ENCODE measurements at places on chromosomes 2 and 18.

DNA sequence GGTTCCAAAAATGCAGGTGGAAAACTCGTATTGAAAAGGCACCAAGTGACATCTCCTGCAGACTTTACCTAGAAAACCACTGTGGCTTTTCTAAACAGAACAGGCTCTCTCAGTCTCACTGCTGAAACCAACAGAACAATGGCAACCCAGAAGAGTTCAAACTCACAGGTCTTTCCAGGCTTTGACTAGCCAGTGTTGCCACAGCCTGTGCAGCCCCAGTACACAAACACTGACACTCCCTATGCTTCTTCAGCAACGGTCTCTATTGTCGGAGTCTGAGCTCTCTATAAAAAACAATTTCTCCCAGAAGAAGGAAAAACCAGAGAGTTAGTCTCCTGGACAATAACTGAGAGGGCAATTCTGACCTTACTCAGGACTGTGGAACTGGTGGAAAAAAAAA lies 87.8 kb upstream of the RNU4ATAC start:
- DNase-seq, result no peak

DNA sequence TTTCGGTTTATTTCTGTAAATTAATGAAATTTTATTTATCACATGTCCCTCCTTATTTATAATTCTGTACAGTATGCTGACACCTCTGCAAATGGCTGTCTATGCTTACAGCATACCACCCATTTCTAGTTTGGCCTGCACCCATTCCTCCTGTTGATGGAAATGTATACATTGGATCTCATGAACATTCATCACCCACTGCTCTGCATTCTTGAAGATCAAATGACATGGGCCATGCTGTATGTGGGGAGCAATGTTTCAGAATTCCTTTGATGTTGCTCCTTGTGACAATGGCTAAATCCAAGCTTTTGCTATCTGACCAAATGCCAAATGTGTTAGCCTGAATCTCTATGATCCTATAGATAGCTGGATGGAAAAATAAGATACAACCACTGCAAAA lies 55.3 kb upstream of the ITGB6 start:
- DNase-seq, result no peak

- no peak for DNase-seq
Observed at GRCh38 chr2:61978522-61978921, 73.0 kb downstream of the COMMD1 start.

DNA sequence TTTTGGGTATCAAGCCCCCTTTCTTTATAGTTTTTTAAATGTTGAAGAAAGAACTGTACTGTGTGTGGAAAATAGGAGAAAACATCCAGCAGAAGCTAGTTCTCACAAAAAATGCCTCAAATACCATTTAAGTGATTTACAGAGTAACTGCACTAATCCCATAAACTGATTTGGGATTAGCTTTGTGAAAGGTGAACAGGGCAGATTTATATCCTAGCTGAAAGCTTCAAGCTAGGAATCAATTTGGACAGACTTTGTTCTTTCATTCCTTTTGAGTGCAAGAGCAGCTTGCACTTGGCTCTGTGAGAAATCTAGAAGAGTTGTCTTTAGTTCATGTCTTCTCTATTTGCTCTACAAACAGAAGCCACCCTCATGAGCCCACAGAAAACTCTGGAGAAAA lies 183.9 kb upstream of the VRK2 start:
- DNase-seq, result no peak

DNA sequence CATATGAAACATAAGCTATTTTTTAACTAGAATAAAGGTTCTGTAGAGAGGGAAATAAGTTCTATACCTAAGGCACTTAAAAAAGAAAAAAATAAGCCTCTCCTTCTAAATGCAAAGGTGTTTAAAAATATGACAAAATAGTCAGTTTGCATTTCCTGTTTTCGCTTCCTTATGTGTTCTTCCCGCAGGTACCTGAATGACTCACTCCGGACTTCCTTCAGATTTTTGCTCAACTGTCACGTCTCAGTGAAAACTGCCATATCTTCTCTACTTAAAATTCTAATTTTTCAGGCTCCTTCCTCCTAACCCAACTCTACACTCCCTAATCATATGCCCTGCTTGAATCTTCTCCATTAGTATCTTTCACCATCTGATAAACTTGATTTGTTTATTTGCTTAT lies 1333.1 kb downstream of the LRP1B start:
- no peak for DNase-seq

DNA sequence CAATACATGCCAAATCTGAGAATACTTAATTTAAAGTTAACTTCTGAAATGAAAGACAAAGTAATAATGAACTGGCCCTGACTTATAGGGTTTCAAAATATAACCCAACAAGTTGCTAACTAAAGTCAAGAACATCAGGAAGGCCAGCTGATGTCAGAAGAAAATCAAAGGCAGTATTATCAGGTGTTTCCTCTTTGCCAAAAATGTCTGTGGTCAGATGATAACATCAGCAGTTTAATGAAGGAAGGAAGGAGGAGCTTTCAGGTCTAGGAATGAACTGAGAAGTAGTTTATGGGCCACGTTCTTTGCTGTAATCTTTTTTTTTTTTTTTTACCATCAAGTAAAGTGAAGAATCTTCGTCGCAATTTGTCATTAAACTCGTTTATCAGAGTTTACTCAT lies 40.9 kb downstream of the CDH2 start:
- DNase-seq, result no peak

- DNase-seq, result no peak
Observed at GRCh38 chr2:203583701-203584100, 48.6 kb upstream of the RAPH1 start.

DNA sequence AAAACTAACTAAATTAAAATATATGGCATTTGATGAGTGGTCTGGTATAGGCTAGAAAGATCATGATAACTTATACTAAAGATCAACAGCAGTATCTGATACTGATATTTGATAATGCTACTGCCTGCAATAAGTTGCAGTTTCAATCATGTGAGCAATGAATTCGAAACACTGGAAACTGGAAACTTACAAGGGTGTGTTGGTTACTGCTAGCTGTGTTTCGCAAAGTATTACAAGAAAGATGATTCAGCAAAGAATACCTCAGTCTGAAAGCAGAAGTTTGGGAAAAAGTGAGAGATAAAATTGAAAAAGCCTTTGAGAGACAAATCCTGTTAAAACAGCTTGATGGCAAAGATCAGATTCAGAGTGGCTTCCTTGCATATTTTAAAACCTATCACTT lies 294.5 kb downstream of the CCDC178 start:
- no peak for DNase-seq

DNA sequence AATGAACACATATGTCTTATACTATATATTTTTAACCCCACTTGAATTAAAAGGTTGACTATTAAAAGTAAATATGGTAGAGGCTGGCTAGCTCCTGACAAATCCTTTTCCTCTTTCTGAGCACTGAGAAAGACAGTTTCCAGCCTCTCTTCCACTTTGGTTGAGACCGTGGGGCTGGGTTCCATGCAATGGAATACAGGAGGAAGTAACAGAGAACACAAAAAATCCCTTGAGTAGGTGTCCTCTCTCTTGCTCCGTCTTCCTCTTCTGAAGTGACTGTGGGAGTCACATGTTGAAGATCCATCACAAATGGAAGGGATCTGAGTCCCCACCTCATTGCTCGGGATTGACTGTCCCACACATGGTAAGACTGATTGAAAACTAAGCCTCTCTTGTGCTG lies 36.6 kb upstream of the SIGLEC15 start:
- DNase-seq, result no peak

DNA sequence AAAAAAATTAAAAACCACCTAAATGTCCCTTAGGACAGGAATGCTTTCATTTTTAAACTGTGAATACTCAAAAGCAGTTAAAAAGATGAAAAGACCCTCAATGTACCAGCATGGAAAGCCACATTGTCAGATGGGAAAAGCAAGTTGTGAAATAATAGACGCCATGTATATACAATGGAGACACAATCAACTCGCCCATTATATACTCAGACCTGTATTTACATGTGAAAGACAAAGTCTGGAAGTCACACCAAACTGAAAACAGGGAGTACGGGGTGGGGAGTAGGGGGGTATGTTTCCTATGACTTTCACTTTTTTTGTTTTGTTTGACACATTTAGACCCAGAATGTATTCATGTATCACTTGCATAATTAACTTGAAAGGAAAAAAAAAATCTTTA lies 75.6 kb downstream of the CELF4 start:
- DNase-seq, result no peak

DNA sequence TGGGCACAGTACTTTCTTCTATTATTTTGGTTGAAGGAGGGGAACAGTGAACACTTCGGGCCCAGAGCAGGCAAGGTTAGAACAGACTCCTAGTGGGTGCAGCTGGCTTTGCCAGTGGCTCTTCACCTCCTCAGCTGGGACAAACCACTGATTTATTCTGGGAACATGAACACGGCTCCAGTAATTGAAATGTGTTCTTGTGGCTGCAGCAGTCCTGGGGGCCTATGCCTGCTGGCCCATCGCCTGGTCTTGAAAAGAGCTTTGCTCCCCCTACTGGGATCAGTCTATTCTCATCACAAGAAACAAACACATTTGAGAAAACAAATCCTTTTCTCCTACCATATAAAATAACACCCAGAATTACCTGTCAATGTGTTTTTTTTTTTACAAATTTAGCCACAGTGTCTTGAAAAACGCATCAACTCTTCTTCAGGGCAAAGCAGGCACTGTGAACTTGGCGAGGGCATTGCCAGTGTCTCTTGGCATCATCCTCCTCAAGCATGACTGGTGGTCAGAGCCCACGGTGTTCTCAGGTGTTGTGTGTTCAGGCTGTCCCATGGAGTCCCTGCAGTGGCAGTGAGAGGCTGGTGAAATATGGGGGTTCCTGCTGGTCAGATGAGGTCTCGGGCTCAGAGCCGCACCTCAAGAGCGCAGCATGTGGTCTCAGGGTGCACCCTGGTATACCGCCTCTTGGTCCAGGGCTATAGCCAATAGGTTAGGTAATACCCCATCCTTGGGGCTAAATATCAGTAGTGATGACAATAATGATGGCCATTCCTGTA lies 51.3 kb downstream of the RNF144A start:
- DNase-seq, result no peak

DNA sequence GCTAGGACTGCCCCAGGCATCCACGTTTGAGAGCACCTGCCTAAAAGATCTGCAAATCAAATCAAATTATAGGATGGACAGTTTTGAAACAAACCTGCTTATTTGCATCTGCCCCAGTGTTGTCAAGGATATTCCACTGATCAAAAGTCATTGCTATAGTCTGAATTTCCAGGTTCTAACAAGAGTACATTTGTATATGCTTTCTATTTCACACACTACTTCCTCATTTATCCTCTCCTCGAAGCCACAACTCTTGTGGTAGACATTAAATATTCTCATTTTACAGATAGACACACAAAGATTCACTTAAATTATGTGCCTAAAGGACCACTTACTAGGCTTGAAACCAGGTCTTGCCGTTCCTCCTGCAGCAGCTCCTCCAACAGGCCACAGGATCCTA lies 11.9 kb upstream of the TET3 start:
- DNase-seq, result no peak

DNA sequence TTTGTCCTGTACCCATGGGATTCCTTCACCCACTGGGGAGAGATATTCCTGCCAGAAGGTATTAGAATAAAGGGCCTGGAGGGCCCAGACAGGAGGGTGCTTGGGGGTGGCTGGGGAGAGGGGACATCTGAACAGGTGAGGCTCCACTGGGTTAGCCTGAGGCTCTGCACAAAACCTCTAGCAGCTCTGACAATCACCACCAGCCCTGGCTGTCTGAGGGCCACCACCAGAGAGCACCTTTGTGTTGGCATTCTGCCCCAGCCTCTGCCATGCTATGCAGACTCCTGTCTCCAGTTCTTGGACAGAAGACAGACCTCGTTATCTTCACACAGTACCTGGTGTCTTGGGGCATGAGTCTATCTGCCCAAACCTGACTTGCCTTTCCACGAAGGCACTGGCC lies 25.3 kb downstream of the SLC16A14 start:
- no peak for DNase-seq

GRCh38 chr18:73653827-73654226 lies 493.8 kb downstream of the FBXO15 start:
- no peak for DNase-seq

- no peak for DNase-seq
Observed at GRCh38 chr2:198036029-198036879, 231.9 kb downstream of the PLCL1 start.

GRCh38 chr2:55084641-55085040 lies 34.4 kb upstream of the RTN4 start:
- DNase-seq, result no peak

GRCh38 chr18:37251679-37252078 lies 313.9 kb downstream of the CELF4 start:
- no peak for DNase-seq

DNA sequence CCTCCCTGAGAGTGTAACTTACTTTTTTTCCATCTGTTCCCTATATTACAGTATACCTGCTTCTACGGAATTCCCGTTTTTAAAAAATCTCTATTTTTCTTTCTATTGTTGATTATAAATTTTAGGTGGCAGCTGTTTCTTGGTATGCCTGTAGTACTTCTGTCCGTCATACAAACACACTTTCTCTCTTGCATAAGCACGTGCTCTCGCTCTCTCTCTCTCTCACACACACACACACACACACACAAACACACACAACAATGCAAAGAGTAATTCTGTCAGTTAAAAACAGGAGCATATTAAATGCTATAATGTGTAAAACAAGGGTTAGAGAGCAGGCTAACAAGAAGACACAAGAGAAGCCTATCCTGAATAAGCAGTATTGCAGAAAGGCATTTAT lies 140.5 kb downstream of the THADA start:
- DNase-seq, result no peak

GRCh38 chr2:109168716-109169115 lies 39.7 kb downstream of the SH3RF3 start:
- no peak for DNase-seq

GRCh38 chr2:45585267-45585861 lies 25.7 kb downstream of the SRBD1 start:
- no peak for DNase-seq

- no peak for DNase-seq
Observed at GRCh38 chr2:235577404-235578330, 83.8 kb downstream of the AGAP1 start.

- no peak for DNase-seq
Observed at GRCh38 chr2:30770816-30771576, 36.2 kb downstream of the CAPN13 start.

- DNase-seq, result no peak
Observed at GRCh38 chr2:150428641-150429040, 58.8 kb downstream of the RND3 start.

DNA sequence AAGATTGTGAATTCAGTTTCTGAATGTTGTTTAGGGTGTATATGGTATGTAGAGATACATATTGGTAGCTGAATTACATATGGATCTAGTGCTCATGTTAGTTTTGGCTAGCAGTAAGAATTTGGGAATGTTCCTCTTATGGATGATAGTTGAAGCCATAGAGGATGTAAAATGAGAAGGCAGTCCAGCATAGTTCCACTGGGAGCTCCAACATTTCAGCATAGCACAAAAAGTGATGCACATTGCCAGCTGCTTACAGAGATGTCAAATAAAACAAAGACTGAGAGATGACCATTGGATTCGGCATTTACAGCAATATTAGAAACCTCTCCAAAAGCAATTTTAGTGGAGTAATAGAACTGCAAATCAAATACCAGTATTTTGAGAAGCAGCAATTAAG lies 77.4 kb downstream of the EML4 start:
- DNase-seq, result no peak
